ENCODE measurements at places on chromosomes 5 and 9.

DNA sequence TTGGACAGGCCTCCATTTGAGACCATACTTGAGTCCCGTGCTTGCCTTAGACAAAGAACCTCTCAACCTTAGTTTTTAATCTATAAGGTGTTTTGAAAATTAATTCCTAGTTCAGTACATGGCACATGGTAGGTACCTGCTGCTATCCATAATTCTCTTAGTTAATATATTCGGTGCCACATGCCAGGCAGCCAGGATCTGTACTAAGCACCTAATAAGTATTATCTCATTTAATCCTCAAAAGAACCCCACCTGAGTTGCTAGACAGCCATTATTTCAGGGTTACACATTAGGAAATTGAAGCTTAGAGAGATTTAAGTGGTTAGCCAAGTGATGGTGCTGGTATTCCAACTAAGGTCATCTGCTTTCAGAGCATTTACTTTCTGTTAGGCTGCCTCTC, 29.9 kb downstream of the NSD1 start:
- DNase-seq = no peak

DNA sequence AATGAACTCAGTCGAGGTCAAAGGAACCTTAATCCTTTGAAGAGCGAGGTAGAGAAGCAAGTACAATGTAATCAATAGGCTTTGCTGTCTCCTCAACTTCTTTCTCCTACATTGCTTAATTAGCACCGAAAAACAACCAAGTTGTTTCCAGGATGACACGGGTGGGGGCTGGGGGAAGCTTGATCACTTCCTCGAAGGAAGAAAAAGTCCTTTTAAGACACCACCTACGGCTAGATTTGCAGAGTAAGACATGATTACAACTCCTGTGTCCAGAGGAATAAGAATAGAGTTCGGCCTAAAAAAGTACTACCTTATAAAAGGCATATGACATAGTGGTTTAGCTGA, 811 bp upstream of the ARRDC3 start:
- no peak for DNase-seq

- DNase-seq = no peak
Measured at GRCh38 chr9:121268851-121269641, 1.1 kb downstream of the GSN start.

- no peak for DNase-seq
Measured at GRCh38 chr9:136110082-136111061, 8.3 kb downstream of the TMEM250 start.

- no peak for DNase-seq
Measured at GRCh38 chr5:83474991-83475390, 3.4 kb downstream of the VCAN start.

DNA sequence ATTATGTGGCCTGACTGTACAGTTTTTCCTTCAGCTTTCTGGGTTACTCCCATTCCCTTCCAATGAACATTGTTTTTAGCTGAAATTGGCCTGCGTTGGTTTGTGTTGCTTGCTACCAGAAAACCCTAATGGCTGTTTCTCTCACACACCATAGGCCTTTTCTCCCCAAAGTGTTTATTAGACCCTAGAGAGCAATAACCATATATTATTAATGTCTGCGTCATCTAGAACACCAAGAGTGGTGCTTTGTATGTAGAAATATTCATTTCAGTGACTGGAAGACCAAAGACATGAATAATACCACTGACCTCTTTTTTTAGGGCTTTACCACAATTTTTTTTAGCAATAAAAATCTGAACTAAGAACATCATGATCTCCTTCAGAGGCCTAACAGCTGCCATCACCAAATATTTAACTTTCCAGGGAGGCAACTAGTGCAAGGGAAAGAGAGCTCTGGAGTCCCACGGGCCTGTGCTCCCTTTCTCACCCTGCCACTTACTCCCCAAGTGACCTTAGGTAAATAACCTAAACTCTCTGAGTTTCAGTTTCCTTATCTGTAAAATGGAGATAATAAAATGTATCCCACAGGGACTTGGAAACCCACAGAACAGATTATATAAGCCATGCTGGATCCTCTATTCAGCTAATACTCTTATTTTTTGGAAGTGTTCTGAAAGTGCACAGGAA, 201.9 kb upstream of the ISL1 start:
- DNase-seq = no peak

GRCh38 chr5:93022796-93023447, 558.1 kb downstream of the NR2F1-AS1 start:
- DNase-seq = no peak

GRCh38 chr9:28624771-28625170, 1051.5 kb upstream of the C9orf72 start:
- DNase-seq = no peak

GRCh38 chr9:32879335-32879734, 96.0 kb downstream of the TMEM215 start:
- no peak for DNase-seq

DNA sequence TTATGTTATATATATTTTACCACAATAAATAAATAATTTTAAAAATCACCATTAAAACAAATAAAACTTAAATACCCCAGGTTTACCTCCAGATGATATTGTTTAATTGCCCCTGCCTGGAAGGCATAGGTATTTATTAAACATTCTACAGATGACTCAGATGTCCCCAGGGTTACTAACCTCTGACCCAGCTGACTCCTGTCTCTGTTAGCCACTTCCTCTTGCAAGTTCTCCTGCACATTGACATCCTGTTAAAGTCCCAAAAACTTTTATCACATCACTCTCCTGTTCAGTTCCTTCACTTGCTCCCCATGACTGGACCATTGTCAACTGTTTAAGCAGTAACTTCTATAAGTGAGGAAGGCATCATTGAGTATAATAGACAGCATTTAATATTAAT, 37.0 kb upstream of the RAB3C start:
- DNase-seq = no peak

DNA sequence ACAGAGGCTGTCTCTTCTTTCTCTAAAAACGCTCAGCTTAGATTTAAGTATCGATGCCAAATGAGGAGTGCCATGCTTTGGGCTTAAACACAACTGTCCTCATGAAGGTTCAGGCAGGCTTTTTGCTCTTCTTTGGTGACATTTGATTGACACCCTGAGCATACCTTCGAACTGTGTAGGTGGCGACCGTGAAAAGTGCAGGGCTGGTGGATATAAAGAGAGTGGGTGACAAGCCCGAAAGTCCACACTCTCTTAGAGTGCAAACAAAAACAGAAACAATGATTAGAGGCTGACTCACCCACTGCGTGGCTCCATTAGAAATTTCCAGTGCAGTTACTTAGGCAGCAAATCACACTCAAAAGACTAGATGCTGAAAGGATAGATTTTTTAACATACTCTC, 141.7 kb downstream of the SYK start:
- no peak for DNase-seq

DNA sequence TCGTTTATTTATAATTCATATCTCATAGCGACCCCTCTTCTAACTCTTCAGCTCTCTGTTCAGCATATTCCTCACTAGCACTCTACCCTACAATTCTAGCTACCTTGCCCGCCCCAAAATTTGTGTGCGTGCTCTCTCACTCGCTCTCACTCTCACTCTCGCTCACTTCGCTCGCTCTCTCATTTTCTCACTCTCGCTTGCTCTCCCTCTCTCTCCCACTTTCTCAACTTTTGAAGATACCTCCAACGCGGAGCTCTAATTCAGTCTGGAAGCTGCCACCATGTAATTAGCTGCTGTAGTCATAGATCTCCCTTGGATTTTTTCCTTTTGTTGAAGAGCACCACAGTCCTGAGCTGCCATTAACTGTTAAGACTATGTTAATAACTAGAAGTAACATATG, 30.4 kb downstream of the GPR21 start:
- DNase-seq = no peak

DNA sequence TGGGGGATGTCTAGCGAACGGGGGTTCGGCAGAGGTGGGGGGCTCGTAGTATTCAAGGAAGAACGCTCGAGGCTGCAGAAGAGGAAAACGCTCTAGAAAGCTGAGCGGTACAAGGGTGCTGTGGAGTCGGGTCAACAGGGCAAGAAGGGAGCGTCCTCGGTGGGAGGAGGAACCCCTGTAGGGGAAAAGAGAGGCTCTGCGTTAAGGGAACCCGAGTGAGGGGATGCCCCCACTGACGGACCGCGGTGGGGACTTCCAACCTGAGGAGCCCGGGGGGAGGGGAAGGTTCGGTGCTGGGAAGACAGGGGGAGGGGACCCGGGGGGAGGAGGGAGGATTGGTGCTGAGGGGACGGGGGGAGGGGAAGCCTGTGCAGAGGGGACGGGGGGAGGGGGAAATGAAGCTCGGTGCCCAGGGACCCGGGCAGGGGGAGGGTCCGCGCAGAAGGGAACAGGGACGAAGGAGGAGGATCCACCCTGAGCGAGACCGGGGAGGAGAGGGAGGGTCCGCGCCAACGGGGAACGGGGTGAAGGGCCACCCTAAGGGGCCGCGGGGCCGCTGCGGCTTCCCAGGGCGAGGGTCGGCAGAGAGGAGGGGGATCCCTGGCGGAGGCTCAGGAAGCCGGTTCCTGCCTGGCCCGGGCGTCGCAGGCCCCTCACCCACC, 621 bp downstream of the NR6A1 start:
- no peak for DNase-seq

- DNase-seq = no peak
Measured at GRCh38 chr5:131810510-131811249, 13.9 kb upstream of the FNIP1 start.

GRCh38 chr9:89225587-89225986, 47.0 kb upstream of the SHC3 start:
- DNase-seq = no peak

DNA sequence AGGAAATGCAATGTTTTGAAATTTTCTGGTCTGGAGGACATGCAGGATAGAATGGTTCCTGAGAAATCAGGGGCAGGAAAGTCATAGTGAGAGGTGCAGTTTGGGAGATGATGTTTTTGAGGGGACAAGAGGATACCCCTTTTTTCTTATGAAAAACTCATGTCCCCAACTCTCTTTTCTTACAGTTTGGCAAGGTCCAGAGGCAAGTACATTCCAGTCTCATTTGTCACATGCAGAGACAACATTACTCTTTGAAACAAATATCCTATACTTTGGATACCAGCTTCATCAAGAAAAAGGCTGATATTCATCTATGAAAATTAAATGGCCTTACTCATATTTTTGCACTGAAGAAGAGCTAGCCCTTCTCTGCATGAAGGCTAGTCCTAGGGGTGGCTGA, 48.2 kb downstream of the EQTN start:
- no peak for DNase-seq

GRCh38 chr5:95872346-95873268, 50.1 kb upstream of the GLRX start:
- no peak for DNase-seq

DNA sequence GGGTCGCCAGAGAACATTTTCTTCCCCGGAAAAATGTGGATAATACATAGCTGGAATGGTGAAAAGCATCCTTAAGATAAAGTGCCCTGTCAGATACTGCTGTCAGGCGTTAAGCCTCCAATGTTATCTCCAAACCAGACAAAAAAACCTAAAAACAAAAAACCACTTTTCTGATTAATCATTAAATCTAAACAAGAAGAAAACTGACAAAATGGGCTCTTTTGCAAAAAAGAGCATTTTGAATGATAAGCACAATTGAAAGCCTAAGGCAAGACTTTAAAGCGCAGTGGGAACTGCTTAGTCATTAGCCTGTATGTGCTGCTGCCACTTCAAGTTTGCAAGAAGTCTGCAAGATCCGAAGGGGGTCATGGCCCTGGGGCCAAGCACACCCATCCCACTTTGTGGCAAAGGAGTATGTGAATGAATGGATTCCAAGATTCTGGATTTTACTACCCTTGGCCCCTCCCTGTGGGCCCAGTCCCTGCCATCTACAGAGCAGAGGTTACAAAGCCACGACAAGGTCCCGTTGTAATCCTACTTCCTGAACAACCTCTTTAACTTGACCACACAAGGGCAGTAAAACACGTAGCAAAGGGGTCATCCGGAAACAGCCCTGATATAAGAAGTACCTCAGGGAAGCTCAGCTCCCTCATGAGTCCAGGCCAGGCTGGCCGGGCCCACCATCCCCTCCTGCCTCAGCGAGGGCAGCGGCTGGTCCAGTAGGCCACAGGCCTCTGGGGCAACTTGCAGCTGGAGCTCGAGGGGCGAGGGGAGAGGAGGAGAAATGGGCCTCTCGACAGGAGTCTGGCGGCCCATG, 29.7 kb downstream of the SHB start:
- DNase-seq = no peak

DNA sequence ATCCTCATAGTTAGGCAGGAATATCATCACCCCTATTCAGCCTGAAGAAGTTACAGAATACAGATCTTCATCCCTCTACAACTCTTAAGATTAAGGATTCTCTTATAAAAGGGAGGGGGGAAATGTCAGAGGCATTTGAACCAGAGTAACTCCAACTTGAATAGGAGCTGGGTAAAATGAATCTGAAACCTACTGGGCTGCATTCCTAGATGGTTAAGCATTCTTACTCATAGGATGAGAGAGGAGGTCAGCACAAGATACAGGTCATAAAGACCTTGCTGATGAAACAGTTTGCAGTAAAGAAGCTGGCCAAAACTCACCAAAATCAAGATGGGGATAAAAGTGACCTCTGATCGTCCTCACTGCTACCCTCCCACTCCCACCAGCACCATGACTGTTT, 14.4 kb downstream of the FREM1 start:
- no peak for DNase-seq

DNA sequence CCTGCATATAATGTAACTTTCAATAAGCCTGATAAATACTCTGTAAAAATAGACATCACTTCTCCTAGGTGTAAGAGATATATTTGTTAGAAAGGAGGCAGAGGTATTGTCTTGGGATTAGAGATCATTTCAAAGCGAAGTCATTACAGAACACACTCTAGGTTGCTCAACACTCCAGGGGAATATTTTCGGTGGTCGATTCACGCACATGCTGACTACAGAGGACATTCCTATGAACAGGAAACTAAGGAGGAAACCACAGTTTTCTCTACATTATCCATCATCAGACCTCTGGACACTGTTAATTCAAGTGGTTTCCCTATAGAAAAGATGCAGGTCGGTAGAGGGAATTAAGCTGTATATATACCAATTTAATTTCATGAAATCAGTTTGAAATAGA, 370.0 kb downstream of the NDUFS4 start:
- DNase-seq = no peak

- DNase-seq = no peak
Measured at GRCh38 chr5:38403406-38403805, 145.0 kb downstream of the EGFLAM start.

GRCh38 chr5:171945066-171945465, 61.4 kb downstream of the FBXW11 start:
- no peak for DNase-seq

GRCh38 chr5:368183-369084, 46.9 kb downstream of the AHRR start:
- no peak for DNase-seq

DNA sequence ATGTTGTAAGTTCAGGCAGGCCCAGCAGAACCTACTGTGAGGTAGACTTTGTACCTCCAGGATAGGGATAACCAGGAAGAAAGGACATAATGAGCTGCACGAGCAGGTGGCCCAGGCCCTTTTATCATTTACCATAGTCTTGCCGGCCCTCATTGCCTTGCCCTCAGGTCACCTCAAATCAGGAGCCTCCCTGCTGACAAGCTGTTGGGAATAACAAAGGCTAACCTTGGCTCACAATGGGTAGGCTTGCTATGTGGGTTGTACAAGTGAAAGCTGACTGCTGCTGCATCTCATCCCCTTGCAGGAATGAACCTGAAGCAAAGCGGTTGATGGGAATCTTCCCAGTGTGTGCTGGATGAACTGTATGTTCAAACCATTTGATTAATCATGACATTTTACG, 159.5 kb upstream of the ACTBL2 start:
- DNase-seq = peak; percentile 7

GRCh38 chr9:8845808-8846207, 1046.2 kb upstream of the DMAC1 start:
- DNase-seq = no peak
